ENCODE measurements at places on chromosomes 4 and X.

DNA sequence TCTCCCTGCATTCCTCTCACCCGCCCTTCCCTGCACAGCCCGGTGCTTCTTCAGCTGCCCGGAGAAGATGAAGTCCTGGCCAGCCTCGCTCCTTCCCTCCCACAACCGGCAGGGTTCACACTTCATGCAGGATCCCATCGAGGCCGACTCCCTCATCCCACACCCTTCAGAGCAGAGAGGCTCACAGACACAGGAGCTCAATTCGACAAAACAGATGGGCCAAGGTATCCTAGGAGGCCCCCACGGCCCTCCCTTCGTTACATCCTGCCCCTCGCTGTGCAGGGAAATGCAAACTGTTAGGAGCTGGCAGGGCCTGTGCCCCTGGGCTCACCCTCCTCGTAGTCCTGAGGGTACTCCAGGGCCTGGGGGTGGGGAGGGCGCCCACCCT is 238.1 kb downstream of the DHRSX start:
- DNase-seq: no peak

GRCh38 chr4:140094438-140095420 is 59.3 kb downstream of the MAML3 start:
- DNase-seq: no peak

- DNase-seq: no peak
These were observed 7.6 kb upstream of the LNX1 start for GRCh38 chr4:53598901-53599300.

DNA sequence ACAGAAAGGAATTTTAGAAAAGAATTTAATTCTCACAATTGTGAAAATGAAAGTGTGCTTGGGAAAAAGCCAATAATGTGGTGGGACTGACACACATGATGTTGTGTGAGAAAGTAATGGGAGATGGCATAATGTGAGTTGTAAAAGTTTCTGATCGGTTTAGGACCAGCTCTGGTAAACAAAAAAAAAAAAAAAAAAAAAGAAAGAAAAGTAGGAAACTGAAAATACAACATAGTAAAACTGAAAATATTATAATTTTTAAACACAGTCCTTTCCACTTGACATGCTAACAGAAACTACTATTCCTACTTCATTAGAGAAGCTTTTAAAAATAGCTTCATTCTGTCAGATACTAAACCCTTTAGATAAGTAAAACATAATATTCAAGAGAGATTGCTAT is 28.2 kb downstream of the RAP1GDS1 start:
- no peak for DNase-seq

DNA sequence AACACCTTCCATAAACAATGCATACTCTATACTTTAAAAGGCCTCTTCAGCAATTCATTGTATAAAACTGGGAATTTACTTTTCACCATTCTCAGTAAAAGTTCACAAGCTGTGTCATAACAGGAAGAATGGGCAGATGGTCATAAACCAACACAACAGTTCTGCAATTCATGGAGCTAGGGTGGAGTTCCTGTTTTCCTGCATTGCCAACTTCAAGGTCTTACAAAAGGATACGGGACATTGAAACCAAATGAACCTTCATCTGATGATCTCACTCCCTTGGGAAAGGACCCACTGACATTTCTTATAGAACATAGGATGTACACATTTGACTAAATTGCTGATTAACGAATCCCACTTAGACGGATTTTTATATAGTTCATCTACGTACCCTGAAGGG is 4.1 kb downstream of the KDR start:
- no peak for DNase-seq

- DNase-seq: no peak
These were observed 66.0 kb upstream of the STOX2 start for GRCh38 chr4:183838987-183839712.

GRCh38 chr4:102601586-102602227 is 100.5 kb downstream of the NFKB1 start:
- DNase-seq: no peak

DNA sequence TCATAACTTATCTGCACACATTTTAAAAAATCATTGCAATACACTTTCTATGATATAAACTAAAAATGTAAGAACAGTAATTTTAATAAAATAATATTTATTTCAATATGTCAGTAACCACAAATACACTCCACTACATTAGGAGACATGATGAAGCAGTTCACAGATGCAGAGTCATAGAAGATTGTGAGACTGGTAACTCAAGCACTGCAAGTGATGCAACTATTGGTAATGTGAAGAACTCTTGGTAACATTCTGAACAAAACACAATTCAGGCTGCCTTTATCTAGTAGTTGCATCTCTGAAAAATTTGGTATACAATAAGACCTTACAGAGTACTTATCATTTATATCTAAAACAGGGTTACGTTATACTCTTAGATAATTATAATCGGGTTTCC is 52.6 kb upstream of the LRAT start:
- no peak for DNase-seq

DNA sequence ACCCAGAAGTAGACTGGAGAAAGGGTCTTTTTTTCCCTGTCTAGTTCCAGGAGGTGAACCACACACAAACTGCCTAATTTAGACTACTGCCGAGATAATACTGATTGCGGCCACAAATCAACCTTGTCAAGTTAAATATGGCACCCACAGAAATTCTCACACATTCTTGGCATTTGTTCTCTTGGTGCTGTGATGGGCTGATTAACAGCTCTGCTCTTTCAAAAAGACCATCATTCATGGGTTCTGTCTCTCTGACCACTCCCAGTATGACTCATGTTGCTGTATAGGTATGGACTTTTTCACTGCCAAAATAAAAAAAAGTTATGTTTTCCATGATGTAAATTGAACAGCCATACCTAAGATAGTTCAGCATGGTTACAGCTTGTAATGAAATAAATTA is 1003.5 kb upstream of the LCORL start:
- DNase-seq: no peak
